ENCODE measurements at places on chromosomes 7 and 10.
A peak's percentile ranks its signal among the peaks of the same experiment; 100 is the strongest.

- no peak for DNase-seq
Observed at GRCh38 chr7:92737706-92738105, 98.7 kb downstream of the CDK6 start.

DNA sequence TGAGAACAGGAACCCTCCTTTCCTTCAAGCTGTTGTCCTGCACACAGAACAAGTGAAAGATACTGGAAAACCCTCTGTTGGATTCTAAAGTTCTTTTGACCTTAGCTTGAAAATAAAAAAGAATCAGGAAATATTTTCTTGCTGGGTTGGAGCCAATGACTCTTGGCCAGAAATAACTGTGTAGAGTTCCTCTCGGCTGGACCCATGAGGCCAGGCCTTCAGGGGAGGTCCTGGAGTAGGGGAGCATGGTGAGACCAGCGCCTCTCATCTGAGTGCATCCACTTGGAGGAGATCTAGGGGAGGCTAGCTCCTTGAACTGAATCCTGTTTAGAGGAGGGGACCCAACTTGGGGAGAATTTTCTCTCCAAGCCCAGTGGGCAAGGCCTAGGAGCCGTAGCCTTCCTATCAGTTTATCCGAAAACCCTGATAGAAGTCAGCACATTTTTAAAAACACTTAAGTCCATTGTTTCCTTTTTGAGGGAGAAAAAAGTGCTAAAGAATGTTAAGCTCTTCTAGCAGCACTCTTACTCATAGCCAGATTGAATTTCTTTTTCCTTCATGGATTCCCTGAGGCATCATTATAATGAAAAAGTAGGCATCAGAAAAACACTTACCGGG is 635.7 kb upstream of the ANKRD30A start:
- no peak for DNase-seq

DNA sequence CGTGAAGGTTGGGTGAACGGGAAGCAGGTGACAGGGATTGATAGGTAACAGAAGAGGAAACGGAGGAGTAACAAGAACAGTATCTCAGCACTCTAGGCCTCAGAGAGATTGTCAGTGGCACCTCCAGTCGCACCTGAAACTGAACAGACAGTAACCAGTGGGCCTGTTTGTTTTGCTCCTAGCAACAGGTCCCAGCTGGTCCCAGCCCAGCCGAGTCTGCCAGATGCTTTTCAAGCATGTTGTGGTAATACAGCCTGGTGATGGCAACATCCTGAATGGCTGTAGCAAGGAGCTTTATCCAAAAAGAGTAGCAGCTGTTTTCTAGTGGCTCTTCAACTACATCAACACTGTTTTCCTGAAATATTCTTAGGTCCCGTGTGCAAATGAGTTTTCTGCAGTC is 4.7 kb downstream of the CACNB2 start:
- DNase-seq, result no peak

DNA sequence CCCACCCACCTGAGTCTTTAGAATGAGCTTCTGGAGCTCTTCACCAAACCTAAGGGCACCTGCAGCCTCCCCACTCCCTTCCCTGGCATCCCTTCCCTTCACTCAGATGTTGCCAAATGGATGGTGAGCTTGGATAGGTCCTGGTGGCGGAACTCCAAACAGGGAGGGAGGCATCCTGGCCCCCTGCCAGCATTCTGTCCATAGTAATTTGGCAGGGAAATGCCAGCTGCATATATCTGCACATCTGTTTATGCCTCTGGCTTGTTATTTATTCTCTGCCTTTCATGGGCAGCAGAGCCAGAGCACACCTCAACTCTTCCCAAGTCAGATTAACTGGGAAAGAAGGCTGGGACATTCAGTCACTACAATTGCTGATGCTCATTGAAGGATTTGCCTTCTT is 18.1 kb downstream of the KAZALD1 start:
- DNase-seq, result no peak

GRCh38 chr10:15131330-15131729 is 34.2 kb downstream of the RPP38 start:
- DNase-seq, result no peak

DNA sequence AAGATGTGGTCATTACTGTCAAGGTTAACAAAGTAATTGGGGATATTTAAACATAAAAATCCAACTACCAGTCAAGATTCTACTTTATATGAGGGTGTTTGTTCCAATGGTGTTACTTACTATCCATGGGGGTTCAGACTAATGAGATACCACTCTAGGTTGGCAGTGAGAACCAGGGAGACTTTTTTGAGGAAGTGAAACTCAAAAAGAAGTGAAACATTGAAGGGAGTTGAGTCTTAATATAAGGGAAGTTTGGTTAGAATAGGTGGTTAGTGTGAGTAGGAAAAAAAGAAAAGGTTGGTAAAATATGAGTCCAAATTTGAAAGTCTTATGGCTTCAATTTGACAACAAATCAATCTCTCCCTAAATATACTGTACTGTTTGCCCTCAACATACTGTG is 123.6 kb upstream of the ANK3 start:
- DNase-seq, result no peak

DNA sequence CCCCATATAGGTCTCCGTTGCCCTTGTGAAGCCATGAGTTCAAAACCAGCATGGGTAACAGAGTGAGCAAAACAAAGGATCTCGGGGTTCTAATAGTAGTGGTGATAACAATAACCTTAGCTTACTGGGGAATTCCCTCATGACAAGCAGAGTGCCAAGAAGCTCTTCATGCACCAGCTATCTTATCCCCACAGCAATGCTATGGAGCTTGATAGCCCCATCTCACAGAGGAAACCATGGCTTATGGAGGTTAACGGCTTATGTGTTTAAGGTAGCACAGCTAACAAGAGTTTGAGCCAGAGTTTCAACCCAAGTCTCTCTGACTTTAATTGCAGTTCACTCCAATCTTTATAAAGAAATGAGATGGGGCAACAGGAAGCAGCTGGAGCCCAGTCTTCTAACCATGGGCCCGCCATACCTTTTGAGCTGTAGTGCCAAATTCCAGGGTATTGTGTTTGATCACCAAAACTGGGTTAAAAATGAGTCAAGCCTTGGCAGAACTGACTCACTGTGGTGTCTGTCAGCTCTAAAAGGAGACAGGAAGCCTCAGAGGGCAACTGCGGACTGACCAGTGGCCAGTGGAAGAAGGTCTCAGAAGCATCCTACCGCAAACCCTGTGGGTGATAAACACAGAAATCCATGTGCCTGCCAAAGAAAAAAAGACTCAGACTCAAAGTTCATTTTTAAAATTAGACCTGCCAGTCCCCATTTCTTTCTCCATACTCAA is 16.5 kb upstream of the PLAU start:
- DNase-seq, result peak; percentile 21

GRCh38 chr7:134440067-134440466 is 18.8 kb downstream of the AKR1B1 start:
- no peak for DNase-seq

GRCh38 chr10:35506741-35507140 is 98.4 kb upstream of the GJD4 start:
- DNase-seq, result no peak

DNA sequence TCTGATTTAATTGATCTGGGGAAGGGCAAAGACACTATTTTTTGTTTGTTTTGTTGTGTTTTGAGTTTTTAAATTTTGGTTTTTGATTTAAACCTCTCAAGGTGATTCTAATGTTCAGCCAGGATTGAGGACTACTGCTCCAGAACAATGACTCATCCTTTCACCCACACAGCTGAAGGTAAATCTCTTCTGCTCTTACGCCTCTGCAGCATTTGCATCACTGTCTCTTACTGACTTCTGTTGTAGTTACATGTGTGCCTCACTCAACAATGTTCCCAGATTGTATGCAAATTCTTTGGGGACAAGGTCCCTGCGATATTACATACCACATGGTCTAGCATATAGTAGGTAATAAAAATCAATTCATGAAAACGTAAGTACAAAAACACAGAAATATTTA is 467.5 kb upstream of the LRRN3 start:
- no peak for DNase-seq

DNA sequence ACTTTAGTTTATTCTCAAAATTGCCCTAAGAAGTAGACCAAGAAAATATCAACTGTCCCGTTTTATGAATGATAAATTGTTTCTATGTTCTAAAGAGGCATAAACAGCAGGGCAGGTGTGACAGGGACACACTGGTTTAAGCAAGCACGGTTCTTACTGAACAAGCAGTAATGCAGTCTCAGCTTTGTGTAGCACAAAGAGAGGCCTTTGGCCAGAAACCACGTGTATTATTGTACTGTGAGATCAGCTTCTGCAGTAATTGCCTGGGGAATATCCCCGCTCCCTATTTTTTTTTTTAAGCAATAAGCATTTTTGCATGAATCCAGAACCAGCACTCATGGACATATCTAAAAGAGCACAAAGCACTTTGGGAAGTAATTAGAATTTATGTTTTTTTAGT is 255.4 kb downstream of the WDR11 start:
- no peak for DNase-seq

DNA sequence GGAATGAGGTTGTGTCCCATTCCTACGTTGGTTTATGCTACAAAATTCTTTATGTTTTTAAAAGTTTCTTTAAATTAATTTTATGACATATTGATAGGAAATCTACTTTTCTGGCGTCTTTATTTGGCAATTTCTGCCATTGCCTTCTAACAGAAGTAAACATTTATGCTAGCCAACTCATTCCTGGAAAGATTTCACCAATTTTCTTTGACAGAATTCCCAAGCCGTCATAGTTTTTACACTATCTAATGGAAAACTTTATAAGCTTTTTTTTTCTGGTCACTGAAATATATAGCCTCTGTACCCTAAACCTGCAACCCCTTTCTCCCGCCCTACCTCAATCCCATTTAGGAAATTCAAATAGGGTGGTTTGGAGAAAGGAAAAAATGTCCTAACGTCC is 6.1 kb upstream of the TCAF1 start:
- no peak for DNase-seq

DNA sequence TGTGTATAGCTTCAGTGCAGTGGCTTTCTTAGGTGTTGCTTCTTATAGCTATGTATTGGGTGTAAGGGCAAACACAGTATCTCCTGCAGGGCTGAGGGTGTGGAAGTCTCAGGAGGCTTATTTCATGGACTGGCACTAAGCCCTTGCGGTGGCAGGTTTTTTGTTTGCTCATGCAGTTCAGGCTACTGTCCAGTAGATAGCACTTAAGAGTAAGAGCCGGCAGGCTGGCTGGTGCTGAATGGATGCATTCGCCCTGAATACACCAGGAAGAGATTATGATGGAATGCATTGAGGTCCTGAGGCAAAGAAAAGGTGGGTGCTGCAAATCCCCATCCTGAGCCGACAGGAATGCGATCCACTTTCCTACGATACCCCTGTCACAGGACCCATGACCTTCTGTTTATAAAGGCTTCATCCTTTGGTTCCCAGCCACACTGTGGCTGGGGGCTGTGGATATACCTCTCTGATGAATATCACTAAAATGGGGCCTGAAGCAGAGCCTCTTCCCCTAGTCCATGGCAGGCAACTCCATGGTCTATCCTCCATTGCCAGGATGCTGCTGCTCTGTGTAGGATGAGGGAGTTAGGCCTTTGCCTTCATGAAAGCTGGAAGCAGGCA is 44.9 kb downstream of the ANXA8 start:
- DNase-seq, result peak; percentile 76

DNA sequence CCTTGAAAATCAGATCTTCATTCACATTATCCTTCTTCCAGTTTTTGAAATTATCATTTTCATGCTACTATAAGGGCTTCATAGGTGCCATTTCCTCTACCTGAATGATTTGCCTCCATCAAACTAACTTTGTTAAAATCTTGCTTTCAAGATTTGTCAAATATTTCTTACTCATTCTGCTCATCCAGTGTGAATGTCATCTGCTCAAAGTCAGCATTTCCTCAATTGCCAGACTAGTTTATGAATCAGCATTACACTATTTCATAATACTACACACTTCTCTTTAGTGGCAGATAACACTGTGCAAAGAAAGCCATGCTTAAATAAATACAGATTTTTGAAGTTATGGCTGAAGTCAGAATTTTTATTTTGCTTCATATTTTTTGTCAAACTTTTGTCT is 21.3 kb upstream of the LIPF start:
- no peak for DNase-seq

DNA sequence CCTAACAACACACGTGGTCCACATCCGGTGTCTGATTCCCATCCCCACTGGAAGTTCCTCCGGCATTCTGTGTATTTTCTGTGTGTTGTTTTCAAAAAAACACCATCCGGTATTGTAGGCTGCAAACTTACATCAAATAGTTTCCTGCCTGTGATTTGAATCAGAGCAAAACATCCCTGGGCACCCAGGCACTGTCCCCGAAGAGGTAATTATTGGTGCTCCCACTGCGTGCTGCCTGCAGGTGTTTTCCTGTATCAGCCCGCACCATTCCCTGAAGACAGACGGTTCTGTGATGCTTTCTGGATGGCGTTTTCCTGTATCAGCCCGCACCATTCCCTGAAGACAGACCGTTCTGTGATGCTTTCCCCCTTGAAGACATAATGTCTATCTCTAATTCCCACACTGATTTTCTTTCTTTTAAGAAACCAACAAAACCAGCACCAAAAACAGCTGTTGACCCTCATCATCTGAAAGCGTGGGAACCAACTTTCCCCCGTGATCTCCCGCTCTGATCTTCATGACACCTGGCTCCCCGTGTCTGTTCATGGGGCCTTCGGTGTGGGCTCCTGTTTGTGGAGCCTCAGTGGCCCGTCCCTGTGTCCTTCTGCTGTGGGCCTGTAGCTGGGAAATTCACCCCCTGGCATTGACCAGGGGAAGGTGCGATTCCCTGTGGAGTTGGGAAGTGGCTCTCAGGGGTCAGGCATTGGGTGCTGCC is 205.3 kb downstream of the ADARB2 start:
- no peak for DNase-seq

- DNase-seq, result peak; percentile 84
Observed at GRCh38 chr7:46279290-46279689, 358.2 kb upstream of the IGFBP3 start.

GRCh38 chr10:49611816-49612512 is 1.9 kb downstream of the SLC18A3 start:
- no peak for DNase-seq

- no peak for DNase-seq
Observed at GRCh38 chr10:8453587-8453986, 399.1 kb downstream of the GATA3 start.

- DNase-seq, result peak; percentile 61
Observed at GRCh38 chr7:137592232-137592896, 248.8 kb upstream of the PTN start.

GRCh38 chr10:74824900-74825370 is 1.5 kb upstream of the KAT6B start:
- no peak for DNase-seq

DNA sequence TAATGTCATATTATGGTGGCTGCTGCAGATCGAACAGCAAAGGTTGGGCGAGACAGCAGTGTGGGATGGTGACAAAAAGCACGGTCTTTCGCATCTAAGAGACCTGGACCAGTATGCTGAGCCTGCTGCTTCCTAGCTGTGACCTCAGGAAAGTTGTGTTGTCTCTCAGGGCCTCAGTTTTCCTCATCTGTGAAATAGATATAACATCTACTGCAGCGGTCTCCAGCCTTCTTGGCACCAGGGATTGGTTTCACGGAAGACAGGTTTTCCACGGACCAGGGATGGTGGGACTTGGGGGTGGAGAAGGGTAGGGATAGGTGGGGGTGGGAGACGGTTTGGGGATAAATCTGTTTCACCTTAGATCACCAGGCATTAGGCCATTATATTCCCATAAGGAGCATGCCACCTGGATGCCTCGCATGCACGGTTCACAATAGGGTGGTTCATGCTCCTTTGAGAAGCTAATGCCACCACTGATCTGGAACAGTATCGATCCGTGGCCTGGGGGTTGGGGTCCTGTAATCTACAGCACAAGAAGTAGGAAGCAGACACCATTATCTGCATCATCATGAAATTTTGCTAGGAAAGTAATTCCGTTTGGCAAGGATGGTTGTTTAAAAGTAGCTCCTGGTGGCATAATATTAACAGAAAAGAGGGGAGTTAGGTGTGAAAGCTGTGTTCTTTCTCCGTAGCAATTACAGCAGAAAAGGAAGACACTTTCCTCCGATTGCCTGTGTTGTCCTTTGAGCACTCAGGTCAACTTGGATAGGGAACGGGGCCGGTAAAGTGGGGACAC is 10.8 kb downstream of the KLF6 start:
- DNase-seq, result no peak

Measured in kidney glomerular epithelial cell (primary cell).